Thoracic aorta (tissue), 2 donors: ENCODE measurements at places on chromosomes 4 and X. TPM values are rescaled to one million over a fixed set of nuclear protein-coding genes. Genes with fewer than 3 reads are reported as not detected.

KDR gene
- total RNA-seq = 27.1 TPM

DNA sequence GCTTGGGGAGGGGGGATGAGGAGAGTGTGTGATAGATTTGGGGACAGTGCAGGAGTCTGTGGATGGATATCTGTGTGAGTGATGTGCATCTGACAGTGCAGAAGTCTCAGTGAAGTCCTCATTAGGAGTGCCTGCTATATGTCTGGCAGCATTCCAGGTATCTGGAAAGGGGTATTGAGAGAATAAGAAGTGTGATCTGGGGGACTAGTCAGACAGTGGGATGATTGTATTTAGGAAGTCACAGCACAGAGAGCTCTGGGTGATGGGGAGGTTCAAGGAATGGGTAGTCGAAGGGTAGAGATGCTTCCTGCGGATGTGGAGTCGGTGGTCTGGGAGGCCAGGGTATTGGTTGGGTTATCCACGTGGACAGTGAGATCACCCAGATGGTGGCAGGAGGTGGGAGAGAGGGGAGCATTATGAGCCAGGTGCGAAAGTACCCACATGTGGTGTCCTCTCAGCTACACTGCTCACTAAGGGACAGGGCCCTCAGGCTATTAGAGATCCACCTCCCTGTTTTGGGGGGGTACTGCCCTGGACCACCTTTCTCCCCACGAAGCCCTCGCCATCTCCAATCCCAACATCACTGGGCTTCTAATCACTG is 9.8 kb downstream of the MAGED2 start:
- peaks cover 27% of the 10 kb centered on the region for H3K36me3 ChIP-seq
- H3K4me3 ChIP-seq = no peak overlapping the region
- no peak overlapping the region for H3K27ac ChIP-seq
- DNase-seq = no peak
- H3K27me3 ChIP-seq = no peaks in the 10 kb centered on the region

DNA sequence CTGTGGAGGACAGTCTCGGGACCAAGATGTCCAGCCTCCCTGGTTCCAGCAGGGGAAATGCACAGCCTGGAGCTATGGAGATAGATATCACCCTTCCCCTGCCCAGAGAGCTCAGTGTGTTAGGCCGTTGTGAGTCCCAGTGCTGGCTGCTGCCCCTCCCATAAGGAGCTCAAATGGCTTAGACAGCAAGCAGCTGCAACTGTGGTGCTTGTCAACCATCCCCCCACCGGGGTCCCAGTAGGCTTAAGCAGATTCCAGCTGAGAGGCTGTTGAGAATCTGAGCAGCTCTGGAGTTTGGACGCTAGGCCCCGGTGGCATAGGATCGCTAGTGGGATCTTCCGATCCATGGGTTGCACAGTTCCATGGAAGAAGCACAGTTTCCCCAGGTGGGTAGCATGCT is 181.8 kb upstream of the POF1B start:
- no peaks in the 10 kb centered on the region for H3K27me3 ChIP-seq
- H3K4me3 ChIP-seq = no peak overlapping the region
- H3K4me1 ChIP-seq = no peaks in the 10 kb centered on the region

UGT2A1 gene
- total RNA-seq = not detected

BST1 gene
- 9.2 TPM for total RNA-seq

DNA sequence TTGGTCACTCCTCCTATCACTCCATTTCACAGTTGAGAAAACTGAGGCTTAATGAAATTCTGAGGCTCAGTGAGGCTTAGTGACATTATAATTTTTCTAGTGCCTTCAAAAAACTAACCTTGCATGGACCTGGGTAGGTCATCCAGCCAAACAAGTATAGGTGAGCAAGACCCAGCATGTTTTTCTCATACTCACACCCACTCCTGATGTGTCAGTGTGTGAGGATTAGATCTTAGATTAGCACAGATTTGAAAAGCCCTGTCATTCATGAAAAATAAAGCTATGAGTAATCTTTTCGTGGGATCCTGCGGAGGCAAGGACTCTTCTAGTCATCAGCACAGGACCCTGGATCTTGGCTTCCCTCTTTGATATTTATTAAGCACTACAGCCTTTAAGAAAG is 146.7 kb downstream of the CHIC2 start:
- no peak overlapping the region for H3K4me3 ChIP-seq
- H3K4me1 ChIP-seq = no peaks in the 10 kb centered on the region
- no peaks in the 10 kb centered on the region for H3K27me3 ChIP-seq
- no peaks in the 10 kb centered on the region for H3K36me3 ChIP-seq
- no peak overlapping the region for H3K27ac ChIP-seq

DNA sequence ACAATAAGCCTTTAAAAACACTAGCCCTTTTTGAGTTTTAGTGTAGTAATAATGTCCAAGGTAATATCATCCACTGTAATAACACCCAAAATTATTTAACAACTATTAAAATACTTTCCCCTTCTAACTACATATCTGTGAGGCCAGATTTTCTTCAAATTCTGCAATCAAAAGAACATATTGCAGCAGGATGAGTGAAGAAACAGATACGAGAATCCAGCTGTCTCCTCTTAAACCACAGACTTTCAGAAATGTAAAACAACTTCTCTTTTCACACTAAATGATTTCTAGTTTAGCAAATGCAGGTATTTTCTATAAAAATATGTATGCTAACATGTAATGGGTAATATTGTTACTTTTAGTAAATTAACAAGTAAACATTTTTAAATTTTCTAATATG is 148.9 kb downstream of the PRDM5 start:
- no peaks in the 10 kb centered on the region for H3K27me3 ChIP-seq
- H3K4me3 ChIP-seq = no peak overlapping the region
- peaks cover 9% of the 10 kb centered on the region for H3K4me1 ChIP-seq
- no peaks in the 10 kb centered on the region for H3K36me3 ChIP-seq
- no peak overlapping the region for H3K27ac ChIP-seq
- DNase-seq = no peak

MAGEA4 gene
- not detected for total RNA-seq

MXRA5 gene
- 0.14 TPM for total RNA-seq

CCNB3 gene
- 0.21 TPM for total RNA-seq

MSX1 gene
- total RNA-seq = 24.6 TPM

CYBB gene
- 39.9 TPM for total RNA-seq

GRCh38 chr4:121633653-121634052 is 63.1 kb downstream of the ANXA5 start:
- H3K4me3 ChIP-seq = no peak overlapping the region
- H3K36me3 ChIP-seq = no peaks in the 10 kb centered on the region
- no peak overlapping the region for H3K27ac ChIP-seq
- no peaks in the 10 kb centered on the region for H3K4me1 ChIP-seq

GRCh38 chr4:37132351-37132974 is 112.1 kb upstream of the NWD2 start:
- H3K36me3 ChIP-seq = no peaks in the 10 kb centered on the region
- no peak overlapping the region for H3K27ac ChIP-seq
- no peaks in the 10 kb centered on the region for H3K27me3 ChIP-seq

SPARCL1 gene
- total RNA-seq = 2,315 TPM

KIT gene
- total RNA-seq = 17.6 TPM

POU3F4 gene
- total RNA-seq = not detected

GRCh38 chrX:148500423-148501385 is at the start of gene AFF2:
Gene AFF2, plus strand, starts transcription at chrX:148500617. Its CDS starts 481 bp downstream, at chrX:148501098.
- peak within 1 kb of the TSS; percentile 71 for H3K4me3 ChIP-seq
- DNase-seq = no peak
- H3K27me3 ChIP-seq = no peaks in the 10 kb centered on the region
- peaks cover 7% of the 10 kb centered on the region for H3K4me1 ChIP-seq
